ENCODE measurements at places on chromosomes 6 and 20. TPM values are rescaled to one million over a fixed set of nuclear protein-coding genes. Genes with fewer than 3 reads are reported as not detected.

The ATP6V1G2 gene
- total RNA-seq: 1.6 TPM

The NOX3 gene
- not detected for total RNA-seq

The ZSCAN16 gene
- 7.6 TPM for total RNA-seq

DNA sequence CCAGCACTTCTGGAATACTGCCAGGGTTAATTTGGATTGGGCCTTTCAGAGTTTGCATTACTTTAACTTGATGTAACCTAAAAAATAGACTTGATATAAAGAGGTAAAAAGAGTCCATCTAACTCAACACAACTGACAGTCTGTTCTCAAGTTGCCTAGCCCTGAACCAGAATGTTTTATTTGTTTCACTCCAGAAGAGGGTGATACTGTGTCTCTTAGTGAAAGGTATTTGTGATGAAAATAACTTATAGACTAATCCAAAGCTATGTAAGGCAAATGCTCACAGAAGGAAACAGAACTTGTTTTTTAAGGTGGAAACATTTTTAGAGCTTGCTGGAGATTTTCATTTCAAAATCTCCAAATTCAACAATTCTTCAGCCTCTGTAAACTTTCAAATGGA is 469.1 kb upstream of the RUNX2 start:
- H3K27me3 ChIP-seq: no peaks in the 10 kb centered on the region
- no peak overlapping the region for H3K27ac ChIP-seq
- DNase-seq: no peak
- H3K4me3 ChIP-seq: no peak overlapping the region
- no peaks in the 10 kb centered on the region for H3K36me3 ChIP-seq

GRCh38 chr6:141598487-141598886 is 534.2 kb upstream of the GJE1 start:
- no peaks in the 10 kb centered on the region for H3K4me1 ChIP-seq
- no peaks in the 10 kb centered on the region for H3K36me3 ChIP-seq
- DNase-seq: no peak
- no peaks in the 10 kb centered on the region for H3K27me3 ChIP-seq
- H3K27ac ChIP-seq: no peak overlapping the region
- H3K4me3 ChIP-seq: no peak overlapping the region

DNA sequence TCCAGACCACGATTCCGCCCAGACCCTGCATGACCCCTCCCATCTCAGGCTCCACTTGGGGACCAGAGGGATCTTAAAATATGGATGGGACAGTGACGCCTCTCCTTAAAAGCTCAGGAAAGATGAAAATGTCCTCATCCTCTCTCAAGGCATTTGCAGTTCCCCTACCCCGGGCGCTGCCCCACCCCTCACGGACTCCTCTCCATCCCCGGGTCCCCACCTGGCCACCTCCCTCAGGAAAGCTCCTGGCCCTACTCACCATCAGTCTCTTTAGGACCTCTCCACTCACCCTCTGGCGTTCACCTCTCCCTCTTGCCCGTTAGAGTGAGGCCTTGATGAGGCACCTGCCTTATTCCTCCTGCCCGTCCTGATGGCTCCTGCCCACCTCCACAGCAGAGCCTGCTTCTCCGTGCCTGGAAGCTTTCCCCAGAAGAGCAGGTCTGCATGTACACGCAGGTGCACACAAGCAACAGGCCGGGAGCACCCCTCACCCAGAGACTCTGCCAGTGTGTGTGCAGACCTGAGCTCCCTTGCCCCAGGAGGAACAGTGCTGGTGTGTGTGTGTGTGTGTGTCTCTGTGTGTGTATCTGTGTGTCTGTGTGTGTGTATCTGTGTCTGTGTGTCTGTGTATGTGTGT is 105.6 kb upstream of the NXT1 start:
- no peak for DNase-seq
- H3K36me3 ChIP-seq: no peaks in the 10 kb centered on the region
- H3K4me1 ChIP-seq: peaks cover 7% of the 10 kb centered on the region
- no peaks in the 10 kb centered on the region for H3K27me3 ChIP-seq
- H3K27ac ChIP-seq: peak overlapping the region; percentile 38

GRCh38 chr6:2876210-2877056 is 26.7 kb downstream of the SERPINB9 start:
- DNase-seq: no peak
- H3K27ac ChIP-seq: peak overlapping the region; percentile 78
- peak overlapping the region; percentile 69 for H3K4me3 ChIP-seq
- H3K36me3 ChIP-seq: no peaks in the 10 kb centered on the region

DNA sequence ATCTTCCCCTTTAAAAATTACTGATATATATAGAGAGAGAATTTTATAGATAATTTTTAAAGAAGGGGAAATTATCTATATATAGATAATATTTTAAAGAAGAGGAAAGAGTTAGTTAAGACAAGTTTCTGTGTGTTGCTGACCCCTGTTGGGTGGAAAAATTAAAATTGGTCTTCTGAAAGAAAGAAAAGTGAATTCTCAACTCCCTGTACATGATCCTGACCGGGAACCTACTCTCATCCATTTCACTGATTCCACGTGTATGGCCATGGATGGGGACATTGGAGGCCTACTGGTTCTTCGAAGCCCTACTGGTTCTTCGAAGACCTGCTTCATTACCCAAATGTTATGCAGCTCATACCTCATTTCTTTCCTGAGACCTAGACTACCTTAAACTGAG is 53.0 kb upstream of the TCF21 start:
- H3K4me3 ChIP-seq: no peak overlapping the region
- no peak overlapping the region for H3K27ac ChIP-seq
- DNase-seq: no peak
- peaks cover 9% of the 10 kb centered on the region for H3K27me3 ChIP-seq
- peaks cover 5% of the 10 kb centered on the region for H3K4me1 ChIP-seq

GRCh38 chr20:34311118-34312023 is 8.2 kb upstream of the AHCY start:
- H3K27me3 ChIP-seq: peaks cover 8% of the 10 kb centered on the region
- peak overlapping the region; percentile 30 for H3K4me3 ChIP-seq
- DNase-seq: no peak
- H3K4me1 ChIP-seq: peaks cover 19% of the 10 kb centered on the region
- H3K36me3 ChIP-seq: no peaks in the 10 kb centered on the region
